ENCODE measurements at places on chromosomes 12 and 14. TPM values are rescaled to one million over a fixed set of nuclear protein-coding genes. Genes with fewer than 3 reads are reported as not detected.

DNA sequence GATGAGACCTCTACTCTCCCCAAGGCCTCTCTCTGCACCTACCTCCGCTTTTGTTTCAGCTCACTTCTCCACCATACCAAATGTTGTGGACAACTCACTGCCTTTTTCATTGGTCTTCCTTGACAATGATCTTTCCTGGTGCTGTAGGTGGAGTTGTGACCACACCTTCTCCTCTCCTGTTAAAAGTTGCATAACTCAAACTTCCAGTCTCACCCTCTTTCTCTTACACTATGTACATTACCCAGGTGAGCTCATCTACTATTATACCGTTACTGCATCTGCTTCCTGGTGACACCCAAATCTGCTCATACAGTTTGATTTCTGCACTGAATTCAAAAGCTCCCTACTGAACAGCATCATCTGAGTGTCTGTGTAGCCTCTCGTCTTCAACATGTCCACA, 542.8 kb downstream of the GALC start:
- no peak for DNase-seq

- no peak for DNase-seq
Observed at GRCh38 chr12:20477255-20477654, 108.9 kb downstream of the PDE3A start.

DNA sequence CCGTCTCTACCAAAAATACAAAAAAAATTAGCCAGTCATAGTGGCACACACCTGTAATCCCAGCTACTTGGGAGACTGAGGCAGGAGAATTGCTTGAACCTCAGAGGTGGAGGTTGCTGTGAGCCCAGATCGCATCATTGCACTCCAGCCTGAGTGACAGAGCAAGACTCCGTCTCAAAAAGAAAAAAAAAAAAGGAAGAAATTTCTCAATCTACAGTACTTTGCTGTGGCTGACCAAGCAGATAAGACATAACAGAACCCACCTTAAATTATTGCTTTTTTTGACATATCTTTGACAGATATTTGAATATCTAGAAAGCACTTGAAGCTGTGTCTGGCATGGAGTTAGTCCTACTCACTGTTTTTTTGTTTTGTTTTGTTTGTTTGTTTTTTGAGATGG, 34.9 kb upstream of the HNF1A start:
- no peak for DNase-seq

DNA sequence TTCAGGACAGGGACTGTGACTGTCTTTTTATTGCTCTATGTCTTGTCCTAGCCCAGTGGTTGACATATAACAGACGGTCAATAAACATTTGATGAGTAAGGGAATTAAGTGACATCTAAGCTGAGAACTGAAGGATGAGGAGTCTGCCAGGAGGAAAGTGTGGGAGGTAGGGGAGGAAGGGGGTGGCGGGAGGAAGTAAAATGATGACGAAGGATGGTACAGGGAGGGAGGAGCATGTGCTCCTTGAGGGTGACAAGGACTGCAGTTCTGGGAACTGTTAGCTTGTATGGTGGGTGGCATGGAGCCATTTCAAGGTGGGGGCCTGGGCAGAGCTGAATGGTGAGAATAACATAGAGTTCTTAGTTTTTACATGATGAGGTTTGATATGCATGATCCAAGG, 64.4 kb downstream of the RGS6 start:
- no peak for DNase-seq

PTPN21 gene
- 27.7 TPM for total RNA-seq

PLXNC1 gene
- 41.3 TPM for total RNA-seq

All from Caco-2 (cell line).